ENCODE measurements at places on chromosomes 1 and 21.

DNA sequence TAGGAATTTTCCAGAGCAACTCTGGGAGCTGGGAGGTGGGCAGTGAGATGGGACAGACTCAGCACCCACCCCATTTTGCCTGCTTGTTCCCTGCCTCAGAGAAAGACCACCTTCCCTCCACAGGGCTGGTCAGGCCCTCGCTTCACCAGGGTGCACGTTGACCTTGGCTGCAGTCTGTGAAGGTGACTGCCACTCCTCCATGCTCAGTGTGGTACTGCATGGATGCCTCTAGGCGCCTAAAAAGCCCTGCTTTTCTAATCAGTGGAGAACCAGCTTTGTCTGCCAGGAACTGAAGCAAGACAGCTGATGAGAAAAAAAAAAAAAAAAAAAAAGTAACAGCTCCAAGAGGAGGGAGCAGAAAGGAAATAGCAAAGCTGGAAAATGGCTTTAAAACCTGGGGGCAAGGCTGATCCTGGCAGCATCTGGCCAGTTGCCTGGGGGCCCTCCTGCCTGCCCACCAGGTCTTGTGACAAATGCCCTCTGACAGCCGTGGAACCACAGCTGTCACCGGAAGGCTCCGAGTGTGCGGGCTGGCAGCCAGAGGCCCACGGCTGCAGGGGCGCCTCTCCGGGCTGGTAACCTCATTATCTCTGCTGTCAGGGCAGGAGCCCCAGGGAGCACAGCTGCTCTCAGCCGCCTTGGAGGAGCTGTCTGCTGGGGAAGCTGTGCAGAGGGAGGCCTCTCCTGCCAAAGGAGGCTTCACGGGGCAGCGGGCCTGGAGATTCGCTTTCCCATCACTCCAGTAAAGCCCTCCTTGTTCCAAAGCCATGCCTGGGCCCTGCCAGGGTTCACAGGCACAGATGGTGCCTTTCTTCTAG lies 13.7 kb downstream of the KIAA1614 start:
- H3K27me3 ChIP-seq = peaks cover 25% of the 10 kb centered on the region
- DNase-seq = no peak
- H3K27ac ChIP-seq = no peak overlapping the region
- no peaks in the 10 kb centered on the region for H3K36me3 ChIP-seq

DNA sequence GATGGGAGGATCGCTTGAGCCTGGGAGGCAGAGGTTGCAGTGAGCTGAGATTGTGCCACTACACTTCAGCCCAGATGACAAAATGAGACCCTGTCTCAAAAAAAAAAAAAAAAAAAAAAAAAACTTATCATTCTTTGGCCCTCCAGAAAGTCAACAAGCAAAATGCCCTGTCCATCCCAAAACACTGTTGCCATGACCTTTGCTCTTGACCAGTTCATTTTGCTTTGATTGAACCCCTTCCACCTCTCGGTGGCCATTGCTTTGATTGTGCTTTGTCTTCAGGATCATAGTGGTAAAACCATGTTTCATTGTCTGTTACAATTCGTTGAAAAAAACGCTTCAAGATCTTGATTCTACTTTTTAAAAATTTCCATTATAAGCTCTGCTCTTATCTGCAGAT lies 8.5 kb upstream of the SYPL2 start:
- peaks cover 40% of the 10 kb centered on the region for H3K27me3 ChIP-seq
- no peak overlapping the region for H3K4me3 ChIP-seq
- H3K36me3 ChIP-seq = no peaks in the 10 kb centered on the region
- no peak for DNase-seq
- no peaks in the 10 kb centered on the region for H3K4me1 ChIP-seq
- no peak overlapping the region for H3K27ac ChIP-seq

GRCh38 chr21:44259082-44259705 lies 2.5 kb downstream of the DNMT3L start:
- no peak for DNase-seq
- no peaks in the 10 kb centered on the region for H3K36me3 ChIP-seq
- H3K27me3 ChIP-seq = peaks cover 7% of the 10 kb centered on the region
- no peak overlapping the region for H3K27ac ChIP-seq

DNA sequence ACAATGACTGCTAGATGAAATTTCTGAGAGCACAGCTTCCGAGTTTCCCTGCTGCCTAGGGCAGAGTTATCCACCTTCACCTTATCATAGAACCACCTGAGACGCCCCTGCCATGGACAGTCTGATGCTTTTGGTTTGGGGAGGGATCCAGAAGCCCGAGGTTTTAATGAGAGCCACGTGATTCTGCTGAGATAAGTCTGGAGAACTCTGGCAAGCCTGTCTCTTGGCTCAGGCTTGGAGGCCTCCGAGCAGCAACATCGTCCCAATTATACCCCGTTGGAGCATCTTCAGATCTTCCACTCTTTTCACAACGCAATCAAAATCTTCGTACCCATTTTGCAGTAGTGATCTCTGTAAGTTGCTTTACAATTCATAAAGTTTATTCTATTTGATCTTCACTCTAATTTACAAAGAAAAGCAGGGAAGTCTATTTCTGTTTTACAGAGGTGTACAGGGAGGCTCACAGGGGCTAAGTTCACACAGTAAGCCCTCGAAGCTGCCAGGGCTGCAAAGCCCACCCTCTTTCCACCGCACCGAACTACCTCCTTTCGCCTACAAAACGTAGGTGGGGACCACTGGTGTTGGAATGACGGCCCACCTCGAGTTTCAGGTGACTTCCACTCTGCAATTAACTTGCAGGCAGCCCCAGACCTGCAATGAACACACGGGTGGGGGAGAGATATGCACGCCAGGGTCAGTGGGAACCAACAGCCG lies 513 bp upstream of the HHAT start:
- peak overlapping the region; percentile 95 for H3K4me3 ChIP-seq
- peaks cover 34% of the 10 kb centered on the region for H3K4me1 ChIP-seq
- H3K36me3 ChIP-seq = no peaks in the 10 kb centered on the region
- DNase-seq = no peak

DNA sequence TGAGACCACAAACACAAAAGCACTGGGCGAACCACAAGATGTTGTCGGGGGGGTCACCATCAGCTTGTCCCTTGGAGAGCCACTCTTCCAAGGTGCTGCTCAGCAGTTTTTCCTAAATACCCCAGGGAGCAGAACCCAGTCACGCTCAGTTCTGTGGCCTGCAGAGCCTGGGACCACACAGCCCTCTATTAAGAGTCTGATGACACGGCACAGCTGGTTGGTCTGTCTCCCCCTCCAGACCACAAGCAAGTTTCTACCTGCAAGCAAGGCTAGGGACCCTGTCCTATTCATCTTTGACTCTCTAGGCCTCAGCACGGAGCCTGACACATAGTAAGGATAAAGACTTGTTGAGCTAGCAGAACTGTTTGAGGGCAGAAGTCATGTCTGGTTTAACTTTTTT lies 28.5 kb downstream of the SLC9A1 start:
- H3K27me3 ChIP-seq = no peaks in the 10 kb centered on the region
- no peaks in the 10 kb centered on the region for H3K36me3 ChIP-seq
- H3K27ac ChIP-seq = peak overlapping the region; percentile 75
- no peak overlapping the region for H3K4me3 ChIP-seq
- H3K4me1 ChIP-seq = peaks cover 16% of the 10 kb centered on the region

GRCh38 chr1:1004780-1005697 lies 5.1 kb upstream of the HES4 start:
- DNase-seq = no peak
- H3K36me3 ChIP-seq = peaks cover 4% of the 10 kb centered on the region
- peaks cover 45% of the 10 kb centered on the region for H3K27me3 ChIP-seq
- peak overlapping the region; percentile 47 for H3K4me3 ChIP-seq
- H3K4me1 ChIP-seq = peaks cover 12% of the 10 kb centered on the region
- H3K27ac ChIP-seq = no peak overlapping the region

DNA sequence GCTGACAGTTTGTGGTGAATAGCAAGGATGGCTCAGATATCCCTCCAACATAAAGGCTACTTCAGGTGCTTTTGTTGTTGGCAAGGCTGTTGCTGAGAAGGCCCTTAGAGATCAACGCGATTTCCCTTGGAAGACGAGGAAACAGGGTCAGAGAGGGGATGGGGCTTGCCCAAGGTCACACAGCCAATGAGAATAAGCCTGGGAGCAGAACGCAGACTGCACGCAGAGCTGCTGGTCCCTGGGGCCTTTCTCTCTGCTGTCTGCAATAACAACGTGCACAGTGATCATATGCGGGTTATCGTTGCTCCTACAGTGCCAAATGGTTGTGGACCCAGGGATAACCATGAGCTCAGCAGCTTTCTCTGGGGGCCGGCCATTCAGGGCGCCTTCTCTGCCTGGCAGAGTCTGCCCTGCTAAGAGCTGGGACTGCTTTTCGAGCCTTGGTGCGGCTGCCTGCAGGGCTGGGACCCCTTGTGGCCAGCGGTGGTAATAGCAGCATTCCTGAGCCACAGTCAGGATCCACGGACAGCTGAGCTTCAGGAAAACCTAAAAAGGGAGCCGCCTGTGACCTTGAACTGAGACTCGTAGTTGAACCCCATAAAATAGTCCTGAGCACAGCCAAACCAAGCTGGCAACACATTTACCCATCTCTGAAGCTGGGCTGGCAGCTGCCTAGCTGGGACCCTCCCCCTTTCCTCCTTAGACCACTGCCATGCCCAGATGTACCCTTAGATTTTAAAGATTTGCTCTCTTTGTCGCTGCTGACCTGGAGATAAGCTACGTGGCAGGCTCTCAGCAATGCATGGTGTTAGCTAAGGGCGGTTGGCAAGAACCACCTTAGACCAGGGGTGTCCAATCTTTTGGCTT lies 39.8 kb downstream of the HTR6 start:
- no peaks in the 10 kb centered on the region for H3K27me3 ChIP-seq
- H3K36me3 ChIP-seq = no peaks in the 10 kb centered on the region
- H3K4me3 ChIP-seq = no peak overlapping the region
- peak; percentile 31 for DNase-seq

DNA sequence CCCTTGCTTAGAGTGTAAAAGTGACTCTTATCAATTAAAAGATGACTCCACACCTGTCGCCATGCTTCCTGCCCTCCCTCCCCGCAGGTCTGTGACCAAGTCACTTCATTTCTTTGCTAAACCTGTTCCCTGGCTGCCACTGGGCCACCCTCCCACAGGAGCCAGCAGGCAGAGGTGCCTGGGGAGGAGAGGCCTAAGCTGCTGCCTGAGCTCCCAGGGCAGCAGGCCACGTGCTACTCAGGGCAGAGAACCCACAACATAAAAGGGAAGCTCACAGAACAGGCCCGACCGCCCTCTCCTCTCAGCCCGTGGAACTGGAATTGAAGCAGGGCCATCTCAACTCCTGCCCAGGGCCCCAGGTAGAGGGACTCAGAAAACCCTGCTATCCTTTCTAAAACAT lies 4.9 kb downstream of the C1orf198 start:
- peaks cover 6% of the 10 kb centered on the region for H3K27me3 ChIP-seq
- H3K27ac ChIP-seq = no peak overlapping the region
- H3K36me3 ChIP-seq = no peaks in the 10 kb centered on the region
- DNase-seq = no peak
- H3K4me3 ChIP-seq = no peak overlapping the region

DNA sequence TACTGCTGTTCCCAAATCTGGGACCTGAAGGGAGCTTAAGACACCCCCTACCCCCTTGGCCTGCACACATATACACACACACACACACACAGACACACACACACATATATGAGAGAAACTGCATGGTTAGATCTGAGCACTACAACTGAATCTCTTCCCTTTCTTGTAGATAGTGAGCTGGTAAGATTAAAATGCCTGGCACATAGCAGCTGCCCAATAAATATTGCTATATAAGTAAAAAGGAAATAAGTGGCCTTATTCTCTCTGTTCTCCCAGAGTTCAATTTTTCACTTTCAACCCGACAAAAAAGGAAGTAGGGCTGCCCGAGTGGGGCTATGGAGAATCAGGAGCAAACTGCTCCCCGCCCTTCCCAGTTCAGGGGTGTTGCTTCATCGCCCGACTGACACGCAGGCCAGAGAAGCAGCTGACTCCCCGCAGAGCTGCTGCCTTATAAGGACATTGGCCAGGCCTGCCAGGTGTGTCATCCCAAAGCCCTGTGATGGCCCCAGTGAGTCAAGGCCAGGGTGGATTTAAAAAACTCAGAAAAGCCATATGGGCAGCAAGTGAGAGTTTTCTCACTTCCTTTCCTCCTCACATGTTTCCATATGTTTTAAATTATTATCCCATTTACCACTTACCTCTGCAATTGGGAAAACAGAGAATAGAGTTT lies 106.5 kb upstream of the SLC44A3 start:
- H3K27me3 ChIP-seq = peaks cover 23% of the 10 kb centered on the region
- H3K4me1 ChIP-seq = no peaks in the 10 kb centered on the region
- H3K27ac ChIP-seq = no peak overlapping the region
- DNase-seq = no peak

- no peak for DNase-seq
- no peaks in the 10 kb centered on the region for H3K4me1 ChIP-seq
- H3K36me3 ChIP-seq = no peaks in the 10 kb centered on the region
- H3K4me3 ChIP-seq = no peak overlapping the region
- H3K27me3 ChIP-seq = peaks cover 17% of the 10 kb centered on the region
These were observed 69.1 kb downstream of the LAMC1 start for GRCh38 chr1:183092350-183092749.

DNA sequence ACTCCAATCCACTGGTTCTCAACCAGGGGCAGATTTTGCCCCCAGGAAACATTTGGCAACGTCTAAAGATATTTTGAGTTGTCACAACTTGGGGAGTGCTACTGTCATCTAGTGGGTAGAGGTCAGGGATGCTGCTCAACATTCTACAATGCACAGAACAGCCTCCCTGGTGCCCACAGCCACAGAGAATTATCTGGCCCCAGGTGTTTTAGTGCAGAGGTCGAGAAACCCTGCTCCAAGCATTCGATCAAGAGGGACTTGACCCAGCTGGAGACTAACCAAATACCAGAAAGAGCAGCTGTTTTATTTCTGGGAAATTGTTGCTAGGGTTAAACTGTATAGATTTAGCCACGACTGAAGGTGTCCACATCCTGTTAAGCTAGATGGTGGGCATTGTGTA lies 19.2 kb downstream of the CD247 start:
- peaks cover 91% of the 10 kb centered on the region for H3K4me1 ChIP-seq
- H3K27me3 ChIP-seq = no peaks in the 10 kb centered on the region
- H3K27ac ChIP-seq = peak overlapping the region; percentile 98
- H3K4me3 ChIP-seq = peak overlapping the region; percentile 64
- H3K36me3 ChIP-seq = peaks cover 13% of the 10 kb centered on the region

- no peaks in the 10 kb centered on the region for H3K4me1 ChIP-seq
- no peak overlapping the region for H3K27ac ChIP-seq
- H3K36me3 ChIP-seq = peaks cover 10% of the 10 kb centered on the region
- H3K4me3 ChIP-seq = no peak overlapping the region
These were observed 244.4 kb downstream of the AKT3 start for GRCh38 chr1:243605604-243606003.

DNA sequence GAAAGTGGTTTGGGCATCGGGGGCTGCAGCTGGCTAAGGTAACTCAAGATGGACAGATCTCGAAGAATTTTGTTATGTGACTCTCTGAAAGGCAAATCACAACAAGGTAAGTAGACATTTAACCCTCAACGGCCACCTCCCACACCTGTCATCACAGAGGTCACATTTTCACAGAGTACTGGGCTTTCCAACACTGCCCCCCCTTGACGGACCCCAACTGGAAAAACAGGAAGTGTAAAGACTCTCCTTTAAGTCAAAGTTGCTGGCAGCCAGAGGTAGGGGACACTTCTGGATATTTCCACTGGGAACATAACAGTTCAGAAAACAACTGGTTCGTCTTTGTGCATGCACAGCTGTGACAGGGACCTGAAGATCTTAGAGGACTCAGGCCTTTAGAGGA lies 22.3 kb downstream of the NOL9 start:
- no peaks in the 10 kb centered on the region for H3K27me3 ChIP-seq
- peaks cover 2% of the 10 kb centered on the region for H3K36me3 ChIP-seq
- no peak for DNase-seq
- no peak overlapping the region for H3K4me3 ChIP-seq
